Purkinje cell (primary cell): ENCODE measurements at places on chromosomes 1 and 21. TPM values are rescaled to one million over a fixed set of nuclear protein-coding genes. Genes with fewer than 3 reads are reported as not detected.

CCDC30 gene
- polyA plus RNA-seq, result 5.3 and 10.0 TPM in 2 replicates

DIO1 gene
- polyA plus RNA-seq, result not detected in 2 replicates

DNM3 gene
- polyA plus RNA-seq, result 210 and 223 TPM in 2 replicates

SLC25A24 gene
- 1.8 and 2.0 TPM in 2 replicates for polyA plus RNA-seq

OR2L5 gene
- not detected in 2 replicates for polyA plus RNA-seq

BCAR3 gene
- polyA plus RNA-seq, result 1.3 and 1.6 TPM in 2 replicates

ENAH gene
- 2.5 and 5.0 TPM in 2 replicates for polyA plus RNA-seq

VAMP3 gene
- polyA plus RNA-seq, result 9.7 and 12.3 TPM in 2 replicates

BLACAT1 gene
- 0.38 TPM in 1 of 2 replicates, not detected in the other for polyA plus RNA-seq

MNDA gene
- polyA plus RNA-seq, result 0.41 TPM in 1 of 2 replicates, not detected in the other

RAB3B gene
- polyA plus RNA-seq, result 0.21 and 1.6 TPM in 2 replicates

AJAP1 gene
- 7.4 TPM in 2 replicates for polyA plus RNA-seq

SYDE2 gene
- polyA plus RNA-seq, result 0.08 TPM in 1 of 2 replicates, not detected in the other

CASZ1 gene
- 0.69 TPM in 1 of 2 replicates, not detected in the other for polyA plus RNA-seq

EEIG2 gene
- 8.3 and 14.7 TPM in 2 replicates for polyA plus RNA-seq

AMY1A gene
- not detected in 2 replicates for polyA plus RNA-seq

NR0B2 gene
- polyA plus RNA-seq, result not detected in 2 replicates

CNIH4 gene
- 159 and 169 TPM in 2 replicates for polyA plus RNA-seq

AGO3 gene
- 5.2 and 9.1 TPM in 2 replicates for polyA plus RNA-seq

RUNX1 gene
- polyA plus RNA-seq, result 0.26 TPM in 1 of 2 replicates, not detected in the other

C21orf58 gene
- polyA plus RNA-seq, result 0.22 and 2.3 TPM in 2 replicates

LPAR3 gene
- polyA plus RNA-seq, result not detected in 2 replicates

CHAF1B gene
- polyA plus RNA-seq, result 0.10 and 2.4 TPM in 2 replicates

KDF1 gene
- not detected in 2 replicates for polyA plus RNA-seq

NHLH1 gene
- polyA plus RNA-seq, result 1.7 and 4.6 TPM in 2 replicates

DCDC2B gene
- not detected in 2 replicates for polyA plus RNA-seq

NTPCR gene
- polyA plus RNA-seq, result 71.0 and 107 TPM in 2 replicates

SLC45A3 gene
- polyA plus RNA-seq, result not detected in 2 replicates

SPATA45 gene
- polyA plus RNA-seq, result 1.7 TPM in 1 of 2 replicates, not detected in the other

AKR7A3 gene
- polyA plus RNA-seq, result not detected in 2 replicates

PLD5 gene
- 10.0 and 18.8 TPM in 2 replicates for polyA plus RNA-seq

PIGM gene
- 8.0 and 10.7 TPM in 2 replicates for polyA plus RNA-seq

EXO1 gene
- 1.7 and 2.2 TPM in 2 replicates for polyA plus RNA-seq

MAN1C1 gene
- 3.5 TPM in 1 of 2 replicates, not detected in the other for polyA plus RNA-seq

EVI5 gene
- 10.9 and 15.7 TPM in 2 replicates for polyA plus RNA-seq

LCE2B gene
- polyA plus RNA-seq, result not detected in 2 replicates

BATF3 gene
- 17.6 and 18.0 TPM in 2 replicates for polyA plus RNA-seq

HOOK1 gene
- polyA plus RNA-seq, result 17.9 and 27.1 TPM in 2 replicates

MUL1 gene
- polyA plus RNA-seq, result 7.5 and 12.0 TPM in 2 replicates

HLX gene
- 0.17 TPM in 1 of 2 replicates, not detected in the other for polyA plus RNA-seq

SYPL2 gene
- polyA plus RNA-seq, result not detected in 2 replicates

GBP5 gene
- not detected in 2 replicates for polyA plus RNA-seq

MIXL1 gene
- not detected in 2 replicates for polyA plus RNA-seq

NDUFV3 gene
- 57.9 and 62.2 TPM in 2 replicates for polyA plus RNA-seq

CXADR gene
- polyA plus RNA-seq, result 32.4 and 36.9 TPM in 2 replicates

GJA8 gene
- polyA plus RNA-seq, result not detected in 2 replicates

PTPN7 gene
- not detected in 2 replicates for polyA plus RNA-seq

FCRL2 gene
- not detected in 2 replicates for polyA plus RNA-seq

EDARADD gene
- polyA plus RNA-seq, result not detected in 2 replicates

AIRE gene
- polyA plus RNA-seq, result not detected in 2 replicates
